ENCODE measurements at places on chromosomes 1 and 21.

DNA sequence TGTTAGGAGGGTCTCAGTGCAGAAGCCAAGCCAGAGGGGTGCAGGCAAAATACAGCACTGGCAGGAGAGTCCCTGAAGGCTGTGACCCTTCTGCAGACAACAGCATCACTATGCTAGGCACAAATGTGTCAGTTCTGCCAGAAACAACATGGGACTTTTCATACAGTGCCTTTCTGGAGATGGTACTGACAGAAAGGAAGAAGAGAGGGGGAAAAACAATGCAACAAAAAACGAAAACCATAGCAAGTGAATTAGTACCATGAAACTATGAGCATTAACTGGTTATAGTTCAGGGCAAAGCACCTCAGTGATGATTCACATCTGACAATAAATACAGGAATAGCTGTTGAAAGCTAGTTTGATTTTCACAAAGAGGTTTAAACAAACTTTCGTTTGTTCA, 140.8 kb upstream of the NBPF11 start:
- no peak for DNase-seq

DNA sequence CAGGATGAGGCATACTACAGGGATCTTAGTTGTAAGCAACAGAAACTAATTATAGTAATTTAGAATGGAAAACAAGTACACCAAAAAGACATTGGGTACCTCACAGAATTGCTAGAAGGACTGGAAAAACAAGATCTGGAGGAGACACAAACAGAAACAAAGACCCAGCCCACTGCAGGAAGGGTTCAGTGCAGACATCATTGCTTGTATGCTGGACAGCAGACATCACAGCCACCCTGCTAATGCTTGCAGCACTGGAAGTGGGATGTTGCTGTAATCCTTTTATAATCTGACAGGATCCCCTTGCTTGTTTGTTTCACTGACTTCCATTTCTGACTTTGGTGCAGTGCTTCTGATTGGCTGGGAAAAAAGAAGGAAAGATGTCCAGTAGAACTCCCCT, 111.4 kb upstream of the ZNF678 start:
- DNase-seq = no peak

- no peak for DNase-seq
These were observed 34.5 kb upstream of the MAP1LC3C start for GRCh38 chr1:242033447-242033846.

- peak; percentile 54 for DNase-seq
These were observed 31.8 kb downstream of the DNTTIP2 start for GRCh38 chr1:93846992-93847810.

DNA sequence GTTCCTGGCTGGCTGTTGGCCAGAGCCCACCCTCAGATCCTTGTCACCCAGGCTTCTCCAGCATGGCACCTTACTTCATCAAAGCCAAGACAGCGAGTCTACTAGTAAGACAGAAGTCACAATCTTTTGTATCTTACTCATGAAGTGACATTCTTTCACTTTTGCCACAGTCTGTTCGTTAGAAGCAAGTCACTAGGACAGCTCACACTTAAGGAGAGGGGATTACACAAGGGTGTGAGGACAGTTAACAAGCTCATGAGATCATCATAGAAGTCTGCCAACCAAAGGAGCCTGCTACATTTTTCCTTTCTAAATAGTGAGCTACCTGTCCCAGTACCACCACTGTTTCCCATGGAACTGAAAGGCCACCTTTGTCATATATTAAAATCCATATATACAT, 61.5 kb downstream of the PACC1 start:
- no peak for DNase-seq

DNA sequence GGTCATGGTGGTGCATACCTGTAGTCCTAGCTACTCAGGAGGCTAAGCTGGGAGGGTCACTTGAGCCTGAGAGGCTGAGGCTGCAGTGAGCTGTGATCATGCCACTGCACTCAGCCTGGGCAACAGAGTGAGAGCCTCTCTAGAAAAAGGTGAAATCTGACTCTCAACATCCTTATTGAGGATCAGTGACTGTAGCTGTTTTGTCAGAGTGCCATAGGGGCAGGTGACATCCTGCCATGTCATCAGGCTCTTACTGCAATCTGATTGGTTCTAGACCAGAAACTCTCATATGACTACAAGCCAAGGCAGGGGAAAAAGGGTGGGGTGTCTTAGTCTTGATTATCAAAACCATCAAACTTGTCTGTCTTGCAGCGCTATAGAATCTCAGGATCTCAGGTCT, 62.8 kb upstream of the NGF start:
- no peak for DNase-seq

- DNase-seq = no peak
These were observed 3.1 kb downstream of the CTXND2 start for GRCh38 chr1:150890033-150890416.
